ENCODE measurements at places on chromosomes 5 and 9. TPM values are rescaled to one million over a fixed set of nuclear protein-coding genes. Genes with fewer than 3 reads are reported as not detected.

Gene SPATA31E1
- total RNA-seq, result not detected

Gene DDX4
- not detected for total RNA-seq

Gene MARVELD2
- total RNA-seq, result 4.7 TPM

Gene SLC36A1
- total RNA-seq, result 3.2 TPM

Gene ZNF366
- total RNA-seq, result 0.46 TPM

Gene TAF11L10
- not detected for total RNA-seq

Gene CDC20B
- total RNA-seq, result 0.07 TPM

Gene GMCL2
- total RNA-seq, result not detected

Gene TICAM2
- total RNA-seq, result 2.1 TPM

Gene ITK
- not detected for total RNA-seq

Measured in pulmonary artery endothelial cell (primary cell).